ENCODE measurements at places on chromosomes 16 and 17. TPM values are rescaled to one million over a fixed set of nuclear protein-coding genes. Genes with fewer than 3 reads are reported as not detected.

DNA sequence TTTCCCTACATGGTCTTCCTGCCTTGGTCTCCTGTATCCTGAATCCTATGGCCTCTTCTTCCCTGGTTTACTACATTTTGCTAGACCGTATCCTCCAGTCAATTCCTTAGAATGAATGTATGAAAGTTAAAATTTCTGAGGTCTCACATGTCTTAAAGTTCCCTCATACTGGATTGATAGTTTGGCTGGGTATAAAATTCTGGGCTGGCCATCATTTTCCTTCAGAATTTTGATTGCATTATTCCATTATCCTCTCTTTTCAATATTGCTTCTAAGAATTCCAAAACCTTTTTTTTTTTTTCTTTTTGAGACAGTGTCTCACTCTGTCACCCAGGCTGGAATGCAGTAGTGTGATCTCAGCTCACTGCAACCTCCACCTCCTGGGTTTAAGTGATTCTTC is 10.8 kb downstream of the NOD2 start:
- no peak overlapping the region for H3K4me3 ChIP-seq
- H3K36me3 ChIP-seq: no peaks in the 10 kb centered on the region
- H3K27me3 ChIP-seq: no peaks in the 10 kb centered on the region
- no peak for DNase-seq

The ITGAL gene
- total RNA-seq: 48.1 TPM

DNA sequence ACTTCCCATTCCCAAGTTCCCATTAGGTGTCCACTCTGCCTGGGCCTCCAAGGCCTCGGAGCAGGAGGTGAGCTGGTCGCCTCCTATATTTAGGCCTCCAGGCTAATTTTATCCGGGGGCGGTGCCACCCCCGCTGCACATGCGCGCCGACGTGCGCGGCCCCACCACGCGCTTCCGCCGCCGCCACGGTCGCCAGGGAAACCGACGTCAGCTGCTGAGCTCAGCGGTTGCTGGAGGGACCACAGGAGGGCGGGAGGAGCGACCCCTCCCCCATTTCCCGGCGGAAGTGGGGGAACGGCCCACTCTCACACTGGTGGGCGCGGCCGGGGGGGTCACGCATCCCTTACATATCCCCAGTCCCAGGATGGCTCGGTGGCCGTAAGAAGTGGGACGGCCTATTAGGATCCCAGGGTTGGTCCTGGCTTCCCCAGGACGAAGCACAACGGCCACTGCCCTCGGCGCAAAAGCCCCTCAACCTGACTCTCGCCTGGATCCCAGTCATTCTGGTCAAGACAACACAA is 1.0 kb downstream of the PER1 start:
- H3K36me3 ChIP-seq: peaks cover 36% of the 10 kb centered on the region
- peak overlapping the region; percentile 99 for H3K27ac ChIP-seq
- peaks cover 29% of the 10 kb centered on the region for H3K4me1 ChIP-seq

DNA sequence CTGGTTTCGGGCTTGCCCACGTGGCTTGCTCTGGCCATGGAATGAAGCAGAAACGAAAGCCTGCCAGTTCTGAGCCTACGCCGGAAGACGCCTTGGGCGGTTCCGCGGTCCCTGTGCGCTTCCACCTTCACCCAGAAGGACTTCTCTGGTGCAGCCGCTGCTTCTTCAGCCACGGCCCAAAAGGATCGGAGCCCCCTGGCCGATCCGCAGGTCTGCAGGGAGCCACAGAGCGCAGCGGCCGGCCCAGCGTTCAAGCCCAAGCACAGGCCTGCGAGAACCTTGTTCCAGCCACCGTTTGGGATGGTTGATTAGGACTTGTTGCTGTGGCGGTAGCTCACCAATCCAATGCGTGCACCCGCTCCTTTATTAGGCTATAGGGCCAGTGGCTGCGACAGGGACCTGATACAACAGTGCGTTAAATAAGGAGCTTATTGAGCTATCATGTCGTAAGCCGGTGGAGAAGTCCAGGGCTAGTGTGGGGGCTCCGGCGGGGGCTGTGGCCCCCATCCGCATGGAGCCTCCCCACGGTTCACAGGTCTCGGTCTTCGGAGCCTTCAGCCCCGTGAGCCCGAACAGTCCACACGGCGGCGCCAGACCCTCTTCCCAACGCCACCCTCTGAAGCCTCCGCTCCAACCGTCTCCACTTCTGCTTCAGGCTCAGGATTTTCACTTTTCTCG is 10.2 kb upstream of the MPP2 start:
- no peaks in the 10 kb centered on the region for H3K36me3 ChIP-seq
- H3K4me1 ChIP-seq: no peaks in the 10 kb centered on the region
- no peak overlapping the region for H3K4me3 ChIP-seq
- H3K27ac ChIP-seq: no peak overlapping the region
- DNase-seq: peak; percentile 40

GRCh38 chr16:82451449-82451848 is 175.3 kb upstream of the CDH13 start:
- DNase-seq: no peak
- no peak overlapping the region for H3K27ac ChIP-seq
- no peaks in the 10 kb centered on the region for H3K36me3 ChIP-seq
- H3K4me1 ChIP-seq: no peaks in the 10 kb centered on the region

Measured in lung (tissue), 17 donors.